ENCODE measurements at places on chromosomes 5 and 9.

DNA sequence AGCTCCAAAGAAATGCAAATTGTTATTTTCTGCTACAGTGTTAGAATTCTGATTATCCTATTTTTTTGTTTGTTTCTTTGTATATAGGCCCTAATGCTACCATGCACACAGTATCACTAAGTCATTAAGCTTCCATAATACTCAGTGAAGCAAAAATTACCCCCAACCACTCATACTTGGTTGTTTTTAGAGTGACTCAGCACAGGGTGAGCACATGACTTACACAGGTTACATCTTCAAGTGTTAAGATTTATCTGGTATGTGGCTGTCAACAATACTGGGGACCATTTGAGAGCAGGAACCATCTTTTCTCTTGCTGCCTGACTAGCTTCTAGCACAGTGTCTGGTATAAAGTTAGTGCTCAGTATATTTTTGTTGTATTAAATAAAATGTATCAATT, 255.8 kb upstream of the SLC24A2 start:
- DNase-seq = no peak

DNA sequence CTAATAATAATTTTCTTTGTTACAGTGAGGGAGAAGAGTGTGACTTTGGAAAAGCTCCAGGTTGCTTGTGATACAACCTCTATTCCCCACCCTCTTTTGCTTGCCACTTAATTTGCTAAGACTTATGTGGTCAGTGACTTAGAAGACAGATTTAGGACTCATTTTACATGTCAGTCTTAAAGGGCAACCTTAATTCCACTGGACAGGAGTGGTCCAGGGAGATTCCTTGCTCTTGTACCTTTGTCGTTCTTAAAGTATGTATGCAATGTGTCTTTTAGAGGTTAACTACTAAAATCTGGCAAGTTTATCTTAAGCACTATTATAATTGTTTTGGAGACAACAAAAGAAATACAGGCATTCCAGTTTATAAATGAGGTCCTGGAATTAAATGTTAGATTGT, 20.0 kb downstream of the SLC30A5 start:
- DNase-seq = no peak

DNA sequence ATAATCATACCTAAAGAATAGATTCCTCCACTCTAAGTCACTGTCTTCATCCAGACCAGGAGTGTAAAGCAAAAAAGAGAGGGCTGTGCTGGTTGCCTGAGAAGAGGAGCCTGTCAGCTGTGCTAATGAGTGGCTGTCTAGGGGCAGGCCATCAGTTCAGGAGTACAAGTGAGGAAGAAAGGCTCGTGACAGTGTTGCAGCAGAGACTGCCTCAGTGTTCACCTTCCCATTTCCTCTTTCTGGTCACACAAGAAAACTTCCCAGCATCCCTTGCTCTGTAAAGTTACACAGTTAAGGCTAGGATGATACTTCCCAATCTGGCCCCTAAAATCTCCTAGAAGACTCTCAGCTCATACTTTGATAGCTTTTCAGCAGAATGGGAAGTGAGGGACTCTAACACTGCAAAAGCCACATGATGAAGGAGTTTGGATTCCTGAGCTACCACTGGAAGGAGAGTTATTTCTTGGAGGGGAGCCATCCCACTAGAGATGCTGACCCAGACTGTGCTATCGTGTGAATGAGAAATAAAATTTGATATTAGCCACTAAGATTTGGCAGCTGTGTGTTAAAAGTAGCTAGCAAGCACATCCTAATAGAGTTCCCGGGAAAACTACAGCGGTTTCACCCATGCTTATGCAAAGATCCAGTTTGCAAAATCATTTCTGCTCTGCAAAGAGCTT, 67.1 kb downstream of the ADAMTS12 start:
- peak; percentile 97 for DNase-seq

- no peak for DNase-seq
These were observed 3.8 kb downstream of the RCL1 start for GRCh38 chr9:4796530-4796929.

GRCh38 chr9:35684921-35685320, 4.8 kb downstream of the TPM2 start:
- DNase-seq = no peak

DNA sequence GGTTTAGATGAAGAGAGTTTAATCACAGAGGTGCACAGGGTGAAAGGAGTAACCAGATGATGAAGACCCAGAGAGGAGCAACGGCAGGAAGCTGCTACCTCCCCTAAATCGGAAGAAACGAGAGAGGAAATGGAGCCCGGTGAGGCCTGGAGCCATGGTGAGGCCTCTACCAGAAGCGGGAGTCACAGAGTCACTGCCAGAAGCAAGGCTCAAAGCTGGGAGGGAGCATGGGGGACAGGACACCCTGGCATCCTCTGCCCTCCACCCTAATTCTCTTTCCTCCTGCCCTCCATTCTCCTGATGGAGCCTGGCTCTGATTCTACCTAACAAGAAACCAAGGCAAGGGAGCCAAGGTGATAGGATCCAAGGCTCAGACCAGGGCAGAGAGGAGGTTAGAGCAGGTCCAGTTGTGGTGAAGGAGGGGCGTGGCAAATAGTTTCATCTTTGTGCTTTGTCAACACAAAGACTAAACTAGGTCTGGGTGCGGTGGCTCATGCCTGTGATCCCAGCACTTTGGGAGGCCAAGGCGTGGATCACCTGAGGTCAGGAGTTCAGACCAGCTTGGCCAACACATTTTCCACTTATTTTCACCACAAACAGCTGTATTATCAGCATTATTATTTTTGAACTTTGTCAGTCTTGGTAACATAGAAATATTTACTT, 134.4 kb upstream of the RAI14 start:
- no peak for DNase-seq

DNA sequence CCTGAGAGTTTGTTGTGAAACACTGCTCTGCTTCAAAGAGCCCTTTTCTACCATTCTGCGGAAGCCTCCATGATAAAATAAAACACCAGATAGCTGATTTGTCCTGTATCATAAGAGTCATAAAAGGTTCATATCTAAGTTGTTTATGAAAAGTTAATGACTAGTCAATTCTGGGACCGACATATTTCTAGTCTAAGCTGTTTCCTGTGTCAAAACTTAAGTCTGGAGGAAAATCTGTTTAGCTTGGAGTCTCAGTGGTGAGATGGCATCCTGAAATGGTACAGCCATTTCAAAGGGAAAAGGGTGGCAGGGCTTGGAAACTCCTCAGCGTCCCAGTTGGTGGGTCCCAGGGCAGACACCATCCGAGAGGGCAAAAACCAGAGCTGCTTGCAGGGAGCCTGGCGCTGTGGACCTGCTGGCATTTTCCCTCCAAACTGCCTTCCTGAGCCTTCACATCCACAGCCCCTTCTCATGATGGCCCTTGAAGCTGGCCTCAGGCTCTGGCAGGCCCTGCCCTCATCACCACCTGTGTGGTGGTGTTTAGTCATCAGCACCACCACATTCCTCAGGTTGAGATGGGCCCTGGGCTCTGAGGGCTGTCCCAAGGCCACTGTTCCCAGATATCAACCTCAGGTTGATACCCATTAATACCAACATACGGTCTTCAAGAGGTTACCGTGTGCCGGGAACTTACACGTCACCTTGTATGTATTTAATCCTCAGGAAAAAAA, 184.0 kb downstream of the HSPA4 start:
- DNase-seq = no peak

DNA sequence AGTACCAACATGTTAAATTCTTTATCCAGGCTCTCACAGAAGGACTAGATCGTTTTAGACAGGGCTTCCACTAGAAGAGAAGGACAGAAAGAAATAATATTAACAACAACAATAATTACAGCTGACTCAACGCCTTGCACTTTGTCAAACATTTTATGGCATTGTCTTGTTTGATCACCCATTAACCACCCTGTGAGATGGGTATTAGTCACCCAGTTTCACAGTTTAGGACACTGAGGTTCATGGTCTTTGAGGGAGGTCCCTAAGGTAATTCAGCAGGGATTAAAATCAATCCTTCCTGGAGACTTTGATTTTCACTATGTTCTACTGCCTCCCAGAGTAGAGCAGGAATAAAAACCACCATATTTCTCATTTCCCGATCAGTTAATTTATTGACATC, 51.4 kb upstream of the BNC2 start:
- DNase-seq = no peak

DNA sequence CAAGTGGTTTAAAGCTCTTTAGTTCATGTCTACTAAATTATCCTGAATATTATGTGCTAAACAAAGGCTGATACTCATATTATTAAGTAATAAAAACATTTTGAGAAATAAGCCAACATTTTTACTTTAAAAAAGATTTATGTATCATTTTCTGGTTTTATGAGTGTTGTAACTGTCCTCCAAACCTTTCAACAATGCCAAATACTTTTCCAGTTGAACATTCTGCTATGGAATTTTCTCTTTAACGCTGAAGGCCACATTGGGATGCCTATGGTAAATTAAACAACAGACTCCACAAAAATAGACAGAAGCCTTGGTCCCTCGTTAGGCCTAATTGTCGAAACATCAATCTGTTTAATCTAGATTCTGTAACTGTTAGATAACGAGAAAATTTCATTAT, 131.3 kb downstream of the GLIS3 start:
- DNase-seq = no peak

GRCh38 chr5:81694726-81695125, 56.2 kb downstream of the SSBP2 start:
- DNase-seq = no peak

DNA sequence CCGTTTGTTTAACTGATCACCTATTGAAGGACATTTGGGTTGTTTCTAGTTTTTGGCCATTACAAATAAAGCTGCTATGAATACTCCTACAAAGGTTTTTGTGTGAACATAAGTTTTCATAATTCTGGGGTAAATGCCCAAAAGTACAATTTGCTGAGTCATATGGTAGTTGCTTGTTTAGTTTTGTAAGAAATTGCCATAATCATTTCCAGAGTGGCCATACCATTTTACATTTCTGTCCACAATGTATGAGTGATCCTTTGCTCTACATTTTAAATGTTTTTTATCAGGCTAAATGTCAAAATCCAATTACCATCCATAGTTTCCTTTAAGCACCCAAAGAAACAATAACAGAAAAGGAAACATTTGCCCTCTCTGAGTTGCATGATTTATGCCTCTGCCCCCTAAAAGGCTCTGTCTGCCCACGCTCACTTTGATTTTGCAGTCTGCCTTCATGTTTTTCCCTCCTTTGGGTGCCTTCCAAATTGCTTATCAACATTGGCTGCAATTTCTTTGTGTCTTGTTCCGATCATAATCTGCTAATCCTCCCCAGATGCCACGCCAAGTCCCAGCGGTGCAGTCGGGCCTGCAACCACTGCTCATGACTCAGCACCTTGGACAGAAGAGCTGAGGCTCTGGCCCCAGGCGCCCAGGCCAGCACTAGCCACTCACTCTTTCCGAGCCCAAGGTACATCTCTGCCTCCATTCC, 339.2 kb downstream of the PIK3R1 start:
- peak; percentile 23 for DNase-seq

GRCh38 chr9:19409401-19410194, 789 bp downstream of the ACER2 start:
- peak; percentile 5 for DNase-seq

GRCh38 chr9:92965759-92966517, 18.6 kb downstream of the FGD3 start:
- no peak for DNase-seq

DNA sequence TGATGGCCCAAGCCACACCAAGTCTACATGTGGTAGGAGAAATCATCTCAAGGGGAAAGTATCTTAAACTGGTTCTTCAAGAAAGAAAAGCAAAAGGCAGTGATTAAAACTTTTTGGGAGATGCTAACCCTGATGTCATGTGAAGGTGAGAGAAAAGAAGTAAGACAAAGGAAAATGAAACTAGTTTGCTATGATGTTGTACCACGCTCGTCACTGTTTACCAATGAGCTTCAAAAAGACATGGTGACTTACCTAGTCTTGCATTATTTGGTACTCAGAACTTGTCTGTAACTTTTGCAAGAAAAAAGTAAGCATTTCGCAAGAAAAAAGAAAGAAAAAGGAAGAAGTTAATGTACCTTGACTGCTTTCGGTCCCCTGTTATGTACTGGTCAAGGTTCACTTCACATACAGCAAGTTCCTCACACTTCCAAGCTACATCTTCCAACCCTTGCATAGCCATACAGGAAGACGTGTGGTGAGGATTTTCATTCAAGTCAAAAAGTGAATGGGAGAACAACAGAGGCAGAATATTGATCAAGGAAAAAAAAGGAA, 739.3 kb downstream of the NR2F1-AS1 start:
- DNase-seq = no peak

- DNase-seq = peak; percentile 72
These were observed at the start of gene LHX2 for GRCh38 chr9:124011460-124012301. Gene LHX2 (plus strand): TSS chr9:124011768. CDS start chr9:124012349, 581 bp downstream.

DNA sequence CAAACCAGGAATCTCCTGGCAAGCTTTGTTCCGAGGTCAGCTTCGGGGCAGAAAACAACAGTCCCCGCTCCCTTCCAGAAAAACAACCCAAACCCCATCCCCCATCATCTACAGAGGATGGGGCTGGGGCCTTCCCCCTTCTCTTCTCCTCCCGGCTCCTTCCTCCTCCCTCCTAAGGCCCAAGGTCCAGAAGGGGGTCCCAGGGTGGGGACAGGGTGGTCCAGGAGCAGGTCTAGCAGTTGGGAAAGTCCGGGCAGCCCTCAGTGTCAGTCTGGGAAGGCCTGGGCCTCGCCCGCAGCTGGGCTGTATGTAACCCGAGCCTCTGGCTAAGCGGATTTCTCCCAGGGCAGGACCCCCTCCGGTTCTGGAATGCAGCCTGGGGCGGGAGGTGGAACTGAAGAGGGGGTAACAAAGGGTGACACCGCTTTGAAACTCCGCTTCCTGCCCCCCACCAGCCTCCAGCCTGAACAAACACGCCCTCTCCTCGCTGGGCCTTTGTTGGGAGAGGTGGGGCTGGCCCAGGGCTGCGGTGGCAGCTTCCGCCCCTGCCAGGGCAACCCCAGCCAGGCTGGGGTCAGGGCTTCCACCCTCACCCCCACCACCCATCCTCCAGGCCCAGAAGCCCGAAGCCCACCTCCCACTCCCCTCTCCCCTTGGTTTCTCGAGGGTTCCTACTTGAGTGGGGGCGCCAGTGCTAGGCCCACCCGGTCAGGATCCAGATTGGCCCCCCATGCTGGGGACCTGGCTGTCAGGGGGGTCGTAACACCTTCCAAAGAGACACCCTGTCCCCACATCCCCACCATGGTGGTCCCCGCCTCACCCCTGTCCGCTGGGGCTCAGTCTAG, 63.5 kb downstream of the C9orf50 start:
- peak; percentile 67 for DNase-seq

- peak; percentile 75 for DNase-seq
These were observed 5.0 kb downstream of the SQSTM1 start for GRCh38 chr5:179825655-179826182.

All from myocyte (in vitro differentiated cells).